ENCODE measurements at places on chromosomes 6 and 20.

DNA sequence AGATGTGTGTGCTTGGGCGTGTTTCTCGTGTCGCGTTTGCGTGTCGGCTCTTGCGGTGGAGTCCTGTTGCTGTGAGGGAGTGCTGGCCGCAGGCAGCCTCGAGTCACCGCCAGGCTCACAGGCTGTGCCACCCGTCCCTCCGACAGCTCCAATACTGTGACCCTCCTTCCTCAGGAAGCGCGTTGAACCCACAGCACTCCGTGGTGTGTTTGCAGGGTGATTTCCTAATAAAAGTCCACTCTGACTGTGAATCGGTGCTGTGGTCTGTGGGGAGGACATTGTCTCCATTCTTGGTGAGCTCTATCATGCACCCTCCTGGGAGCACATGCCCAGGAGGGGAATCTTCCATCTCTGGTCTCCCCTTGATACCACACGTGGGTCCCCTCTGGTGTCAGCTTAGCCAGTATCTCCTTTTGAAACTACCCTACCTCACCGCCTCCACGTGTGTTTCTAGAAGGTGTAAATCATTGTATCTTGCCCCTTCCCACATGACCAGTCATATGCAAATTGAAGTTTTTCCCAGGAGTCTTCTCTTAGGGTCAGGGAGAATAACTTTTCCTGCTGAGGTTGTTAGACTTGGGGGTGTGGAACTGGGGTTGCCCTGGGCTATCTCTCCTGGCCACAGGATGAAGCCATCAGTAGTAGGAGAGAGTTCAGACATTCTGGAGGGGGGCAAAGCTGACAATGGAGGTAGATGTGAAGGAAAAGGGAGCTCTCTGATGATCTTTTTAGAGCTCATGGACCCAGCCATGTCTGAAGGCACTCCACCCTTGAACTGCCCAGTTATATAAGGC, 13.3 kb upstream of the PCMTD2 start:
- no peak for DNase-seq

DNA sequence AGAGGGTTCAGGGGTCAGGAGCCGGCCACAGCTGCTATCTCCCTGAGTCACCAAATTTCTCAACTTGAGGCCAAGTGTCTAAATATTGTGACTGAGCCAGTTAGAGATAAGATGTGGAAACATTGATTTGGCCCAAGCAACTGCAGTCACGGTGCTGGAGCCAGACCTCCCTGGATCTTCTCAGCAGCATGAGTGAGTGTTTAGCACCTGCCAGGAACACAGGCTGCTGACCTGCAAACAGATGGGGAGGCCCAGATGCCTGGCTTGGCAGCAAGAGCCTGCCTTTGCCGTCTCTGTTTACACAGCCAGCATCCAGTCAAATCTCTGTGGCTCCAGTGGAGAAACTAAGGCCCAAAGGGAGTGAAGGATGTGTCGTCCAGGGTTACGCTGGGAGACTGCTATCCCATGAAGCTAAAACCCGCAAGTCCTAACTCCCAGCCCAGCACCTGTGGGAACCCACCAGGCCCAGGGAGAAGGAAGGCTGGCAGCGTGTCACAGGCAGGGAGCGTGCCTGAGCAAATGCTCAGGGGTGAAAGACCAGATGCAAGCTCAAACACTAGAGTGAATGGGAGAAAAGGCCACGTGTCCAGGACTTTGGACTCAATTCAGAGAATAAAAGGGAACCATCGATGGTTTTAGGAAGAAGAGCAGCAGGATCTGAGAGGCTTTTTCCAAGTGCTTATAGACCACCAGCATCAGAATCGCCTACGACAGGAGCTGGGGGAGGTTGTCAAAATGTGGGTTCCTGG, 15.9 kb upstream of the PTGIS start:
- DNase-seq, result no peak

GRCh38 chr6:153442096-153442495, 311.0 kb upstream of the RGS17 start:
- DNase-seq, result no peak

- no peak for DNase-seq
Observed at GRCh38 chr20:57241363-57241991, 25.0 kb downstream of the BMP7 start.

DNA sequence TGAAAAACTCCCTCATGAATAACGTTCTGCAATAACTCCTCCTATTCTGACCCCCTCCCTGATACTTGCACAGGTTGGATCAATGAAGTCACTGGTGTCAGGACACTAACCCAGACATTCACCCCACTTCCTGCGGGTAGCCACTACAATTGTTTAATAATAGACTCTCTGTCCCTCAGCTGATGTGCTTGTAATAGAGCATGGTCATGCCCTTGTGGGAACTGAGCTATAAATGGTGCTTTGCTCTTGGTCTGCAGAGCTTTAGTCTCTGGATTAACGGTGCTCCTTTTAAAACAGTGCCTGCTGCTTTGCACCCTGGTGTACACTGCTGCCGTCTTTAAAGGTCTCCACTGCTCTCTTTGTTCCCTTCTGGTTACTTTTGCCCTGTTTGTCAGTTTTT, 127.3 kb downstream of the BACH2 start:
- no peak for DNase-seq

GRCh38 chr20:9508240-9508661, 6.1 kb upstream of the LAMP5 start:
- no peak for DNase-seq

GRCh38 chr6:56693246-56693607, 50.5 kb upstream of the DST start:
- DNase-seq, result no peak

GRCh38 chr6:23175391-23175790, 606.0 kb downstream of the HDGFL1 start:
- no peak for DNase-seq

DNA sequence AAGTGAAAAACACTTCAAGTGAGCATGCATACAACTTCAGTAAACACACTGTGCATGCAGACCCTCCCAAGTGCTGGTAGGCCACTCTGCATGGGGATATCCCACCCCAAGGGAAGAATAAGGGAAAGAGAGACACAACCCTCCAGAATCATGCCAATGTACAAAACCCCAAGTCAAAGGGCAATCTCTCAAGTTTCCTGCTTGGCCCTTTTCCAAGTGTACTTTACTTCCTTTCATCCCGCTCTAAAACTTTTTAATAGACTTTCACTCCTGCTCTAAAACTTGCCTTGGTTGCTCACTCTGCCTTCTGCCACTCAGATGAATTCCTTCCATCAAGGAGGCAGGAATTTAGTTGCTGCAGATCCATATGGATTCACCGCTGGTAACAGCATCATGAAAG, 205.7 kb upstream of the PROKR2 start:
- no peak for DNase-seq

GRCh38 chr20:4366076-4366475, 350.7 kb upstream of the RNF24 start:
- no peak for DNase-seq

GRCh38 chr6:45988635-45989034, 27.0 kb downstream of the CLIC5 start:
- no peak for DNase-seq

GRCh38 chr6:140047321-140047720, 672.9 kb upstream of the CITED2 start:
- DNase-seq, result no peak

- DNase-seq, result no peak
Observed at GRCh38 chr6:160154471-160154870, 32.9 kb downstream of the SLC22A1 start.

- no peak for DNase-seq
Observed at GRCh38 chr6:159359581-159360297, 190.5 kb downstream of the FNDC1 start.

- DNase-seq, result no peak
Observed at GRCh38 chr6:79928478-79928998, 18.8 kb downstream of the ELOVL4 start.

DNA sequence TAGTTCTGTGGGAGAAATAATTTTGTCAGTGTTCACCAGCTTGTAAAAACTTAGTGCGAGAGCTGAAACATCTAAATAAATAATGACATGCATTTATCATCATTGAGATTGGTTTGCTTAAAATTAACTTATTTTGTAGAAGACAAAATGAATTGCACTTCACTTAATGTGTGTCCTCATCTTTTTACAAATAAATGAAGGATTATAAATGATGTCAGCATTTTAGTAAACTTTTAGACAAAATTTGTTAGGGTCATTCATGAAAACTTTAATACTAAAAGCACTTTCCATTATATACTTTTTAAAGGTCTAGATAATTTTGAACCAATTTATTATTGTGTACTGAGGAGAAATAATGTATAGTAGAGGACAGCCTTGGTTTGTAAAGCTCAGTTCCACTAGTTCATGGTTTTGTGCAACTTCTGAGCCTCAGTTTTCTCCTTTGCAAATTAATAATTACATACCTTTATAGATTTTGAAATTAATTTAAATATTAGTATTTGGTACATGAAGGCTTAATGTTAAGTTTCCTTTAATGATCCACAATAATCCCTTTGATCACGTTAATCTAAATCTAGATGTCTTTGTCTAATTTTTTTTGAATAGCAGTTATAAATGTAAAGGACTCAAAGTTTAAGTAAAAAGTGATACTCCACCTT, 9.2 kb downstream of the LOC128125822 start:
- DNase-seq, result no peak

GRCh38 chr6:29749308-29749662, 26.1 kb downstream of the HLA-F start:
- DNase-seq, result no peak

DNA sequence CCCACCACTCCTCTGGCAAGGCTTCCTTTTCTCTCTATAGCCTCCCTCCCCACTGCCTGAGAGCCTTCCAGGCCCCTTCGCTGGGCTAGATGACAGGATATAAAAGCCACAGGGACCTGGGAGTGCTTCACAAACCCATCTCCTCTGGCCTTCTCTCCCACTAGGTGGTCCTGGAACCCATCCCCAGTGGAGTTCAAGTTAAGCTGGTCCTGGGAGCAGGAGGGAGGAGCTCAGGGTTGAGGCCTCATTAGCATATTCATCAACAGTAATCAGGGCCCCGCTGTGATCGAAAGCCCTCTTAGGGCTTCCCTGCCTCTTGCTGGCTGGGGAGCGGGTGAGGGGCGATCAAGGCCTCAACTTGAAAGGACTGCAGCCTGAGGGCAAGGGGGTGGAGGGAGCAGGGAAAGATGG, 9.1 kb downstream of the EBF4 start:
- no peak for DNase-seq

- DNase-seq, result peak; percentile 63
Observed at GRCh38 chr6:13454286-13455221, 32.8 kb downstream of the GFOD1 start.

GRCh38 chr6:38933426-38933825, 115.2 kb upstream of the GLP1R start:
- no peak for DNase-seq

DNA sequence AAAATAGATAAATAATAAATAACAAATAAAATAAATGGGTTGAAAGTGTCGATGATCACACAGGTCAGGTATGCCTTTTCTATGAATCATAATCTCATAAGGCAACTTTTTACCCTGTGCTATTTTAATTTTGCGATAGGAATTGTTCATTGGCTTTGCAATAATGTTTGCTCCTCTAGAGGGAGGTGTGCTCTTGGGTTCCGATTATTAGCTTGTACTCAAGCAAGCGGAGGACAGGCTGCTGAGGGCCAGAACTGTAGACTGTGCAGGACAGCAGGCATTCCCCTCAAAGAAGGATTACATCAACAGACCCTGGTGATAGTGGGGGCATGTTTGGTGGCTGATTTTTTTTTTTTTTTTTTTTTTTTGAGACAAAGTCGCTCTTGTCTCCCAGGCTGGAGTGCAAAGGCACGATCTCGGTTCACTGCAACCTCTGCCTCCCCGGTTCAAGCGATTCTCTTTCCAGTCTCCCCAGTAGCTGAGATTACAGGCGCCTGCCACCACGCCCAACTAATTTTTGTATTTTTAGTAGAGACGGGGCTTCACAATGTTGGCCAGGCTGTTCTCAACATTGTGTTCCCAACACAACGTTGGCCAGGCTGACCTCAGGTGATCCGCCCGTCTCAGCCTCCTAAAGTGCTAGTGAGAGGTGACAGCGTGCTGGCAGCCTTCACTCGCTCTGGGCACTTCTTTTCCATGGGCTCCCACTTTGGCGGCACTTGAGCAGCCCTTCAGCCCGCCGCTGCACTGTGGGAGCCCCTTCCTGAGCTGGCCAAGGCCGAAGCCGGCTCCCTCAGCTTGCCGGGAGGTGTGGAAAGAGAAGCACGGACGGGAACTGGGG, 35.6 kb downstream of the RIOK1 start:
- no peak for DNase-seq

- no peak for DNase-seq
Observed at GRCh38 chr6:56040223-56040622, 164.8 kb upstream of the BMP5 start.

DNA sequence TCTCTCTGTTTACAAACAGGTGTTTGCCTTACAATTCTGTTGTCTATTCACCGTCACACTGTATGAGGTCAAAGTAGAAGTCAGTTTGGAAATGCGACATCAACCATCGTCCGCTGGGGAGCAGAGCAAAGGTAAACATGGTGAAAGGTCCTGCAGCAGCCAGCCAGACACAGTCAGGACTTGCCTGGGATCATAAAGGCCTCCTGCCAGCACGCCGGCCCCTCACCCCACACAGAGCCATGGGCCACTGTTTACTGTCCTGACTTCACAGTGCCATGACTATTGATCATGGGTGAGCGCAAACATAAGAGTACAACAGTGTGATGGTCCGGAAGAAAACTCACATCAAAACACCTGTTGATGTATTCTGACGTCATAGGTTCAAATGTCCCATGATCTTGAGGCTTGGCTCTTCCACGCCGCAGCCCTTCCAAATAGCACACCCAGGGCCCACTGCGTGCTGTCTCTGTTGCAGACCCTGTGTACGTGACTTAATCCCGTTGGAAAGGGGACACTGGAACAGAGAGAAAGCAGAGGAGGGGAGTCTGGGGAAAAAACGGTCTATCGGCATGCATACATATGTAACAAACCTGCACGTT, 16.9 kb upstream of the PPP1R3G start:
- no peak for DNase-seq

DNA sequence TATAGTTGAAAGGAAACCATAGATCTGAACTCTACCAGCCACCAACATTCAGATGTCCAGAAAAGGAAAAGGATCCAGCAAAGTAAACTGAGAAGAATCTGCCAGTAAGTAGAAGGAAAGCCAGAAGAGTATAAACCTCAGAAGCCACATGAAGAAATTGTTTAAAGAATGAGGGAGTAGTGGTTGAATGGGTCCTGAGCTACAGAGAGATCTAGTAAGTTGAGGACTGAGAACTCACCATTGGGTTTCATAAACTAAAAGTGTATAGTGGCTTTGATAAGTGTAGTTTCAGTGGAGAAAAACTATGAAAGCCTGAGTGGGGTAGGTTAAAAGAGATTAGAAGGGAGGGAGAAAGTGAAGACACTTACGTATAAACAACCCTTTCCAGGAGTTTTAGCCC, 32.0 kb upstream of the SUMO4 start:
- DNase-seq, result no peak

DNA sequence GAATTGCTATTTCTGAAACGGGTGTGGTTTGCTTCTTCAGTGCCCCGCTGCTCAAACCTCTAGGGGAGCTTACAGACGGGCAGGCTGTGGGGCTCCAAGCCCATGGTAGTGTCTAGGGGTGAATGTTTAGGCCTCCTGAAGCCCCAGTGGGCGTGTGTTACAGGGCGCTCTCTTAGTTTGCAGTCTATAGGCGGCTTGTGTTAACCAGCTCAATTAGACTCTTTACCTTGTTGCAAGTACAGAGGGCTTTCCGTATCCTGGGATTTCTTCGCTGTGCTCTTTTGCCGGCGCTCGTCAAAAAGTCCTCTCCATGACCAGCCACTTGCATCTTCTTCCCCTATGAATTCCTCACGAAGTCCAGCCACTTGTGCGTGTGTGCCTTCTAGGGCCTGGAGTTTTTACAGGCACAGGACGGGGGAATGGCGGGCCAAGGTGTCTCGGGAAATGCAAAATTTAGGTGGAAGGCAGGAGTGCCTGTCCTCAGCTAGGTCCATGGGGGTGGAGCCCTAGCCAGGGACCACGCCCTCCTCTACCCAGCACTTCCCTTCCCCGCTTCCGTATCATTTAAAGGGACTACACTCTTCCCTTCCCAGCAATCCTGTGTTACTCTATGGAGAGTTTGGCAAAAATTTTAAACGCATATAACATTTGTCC, 94.5 kb downstream of the HTR1B start:
- no peak for DNase-seq
